ENCODE measurements at places on chromosomes 1 and 21.

GRCh38 chr1:59436637-59437036 is 139.7 kb downstream of the FGGY start:
- no peak for DNase-seq

- DNase-seq = no peak
Measured at GRCh38 chr1:18411820-18412641, 68.7 kb upstream of the KLHDC7A start.

GRCh38 chr1:166900987-166901386 is 24.9 kb upstream of the TADA1 start:
- DNase-seq = no peak

DNA sequence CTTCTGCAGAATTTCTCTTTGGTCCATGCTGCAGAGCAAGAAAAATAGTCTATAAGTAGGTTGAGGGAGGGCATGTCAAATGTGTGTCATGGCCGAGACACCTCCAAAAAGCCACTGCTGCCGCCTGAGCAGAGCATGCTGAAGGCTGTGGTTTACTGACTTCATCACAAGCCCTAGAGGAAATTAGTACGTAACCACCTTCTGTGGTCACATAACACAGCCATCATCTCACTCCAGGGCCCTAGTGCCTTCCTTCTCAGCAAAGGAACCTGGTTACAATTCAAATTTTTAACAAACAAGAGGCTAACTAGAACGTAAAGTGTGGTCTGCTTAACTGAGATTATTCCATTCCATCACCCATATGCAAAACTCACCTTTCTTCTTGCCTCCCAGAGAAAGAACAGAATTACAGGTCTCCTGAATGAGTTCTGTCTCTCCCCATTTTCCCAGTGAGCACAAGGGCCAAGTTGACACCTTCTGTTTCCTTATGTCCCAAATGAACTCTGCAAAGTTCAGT is at the start of gene PTPN22:
PTPN22 (minus strand) TSS at position 116 of the 517 bp plus-strand sequence.
- DNase-seq = peak; percentile 35

- DNase-seq = no peak
Measured at GRCh38 chr1:161200421-161200991, 1.7 kb upstream of the ADAMTS4 start.

- no peak for DNase-seq
Measured at GRCh38 chr1:156160000-156160742, 6.8 kb downstream of the SEMA4A start.

DNA sequence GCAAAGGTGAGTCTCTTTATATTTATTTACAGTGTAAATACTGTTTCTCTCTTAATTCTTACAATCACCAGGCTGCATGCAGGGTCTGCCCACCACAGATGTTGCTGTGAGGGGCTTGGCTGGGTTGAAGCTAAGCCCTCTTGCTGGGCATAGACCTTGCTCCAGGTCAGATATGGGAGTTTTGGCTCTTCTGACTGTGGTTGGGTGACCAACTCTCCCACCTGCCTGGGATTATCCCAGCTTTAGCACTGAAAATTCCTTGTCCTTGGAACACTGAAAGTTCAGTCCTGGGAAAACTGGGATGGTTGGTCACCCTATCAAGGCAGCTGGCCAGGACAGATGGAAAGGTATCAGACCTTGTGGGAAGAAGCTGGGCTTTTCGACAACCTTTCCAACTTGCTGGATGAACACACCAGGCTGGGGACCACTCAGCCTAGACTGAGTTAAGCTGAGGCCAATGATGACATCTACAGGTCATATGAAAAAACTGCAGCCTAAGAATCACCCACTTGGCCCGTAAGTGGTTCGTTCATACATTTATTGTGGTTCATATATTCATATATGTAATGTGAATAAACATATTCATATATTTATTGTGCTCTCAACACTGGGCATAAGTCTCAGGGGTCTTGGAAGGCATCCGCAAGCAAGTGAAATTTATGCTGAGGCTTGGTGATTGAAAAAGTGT is 26.6 kb upstream of the HPDL start:
- no peak for DNase-seq

GRCh38 chr21:44740742-44741141 is 29.4 kb upstream of the TSPEAR start:
- DNase-seq = no peak

GRCh38 chr1:221087919-221088318 is 208.7 kb downstream of the HLX start:
- no peak for DNase-seq

DNA sequence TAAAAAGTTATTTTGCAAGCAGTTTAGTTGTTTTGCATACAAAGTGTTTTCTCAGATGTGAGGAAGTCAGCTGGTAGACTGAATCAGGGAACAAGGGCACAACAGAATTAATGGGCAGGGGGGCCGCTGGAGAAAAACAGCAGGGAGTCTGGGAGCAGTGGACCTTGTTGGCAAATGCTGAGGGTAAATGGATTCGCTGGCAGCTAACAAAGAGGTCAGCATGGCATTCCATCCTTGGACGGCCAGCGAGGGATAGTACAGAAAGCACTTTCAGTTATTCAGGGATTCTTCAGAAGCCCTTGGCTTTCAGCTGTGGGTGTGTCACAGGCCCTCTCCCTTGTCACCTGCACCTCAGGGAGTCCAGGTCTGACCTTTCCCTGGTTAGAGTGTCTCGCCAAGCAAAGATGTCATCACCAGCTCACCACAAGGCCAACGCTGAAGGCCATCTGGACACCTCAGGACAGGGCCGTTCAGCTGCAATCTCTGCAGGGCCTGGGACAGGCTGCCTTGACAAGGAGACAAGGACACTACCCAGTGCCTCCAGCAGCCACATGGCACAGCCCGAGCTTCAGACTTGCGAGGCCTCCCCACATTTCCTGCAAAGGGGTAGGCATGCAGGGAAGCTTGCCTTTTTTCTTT is 90.4 kb downstream of the KCNN3 start:
- DNase-seq = no peak

GRCh38 chr1:99577313-99577712 is 68.6 kb upstream of the PALMD start:
- DNase-seq = no peak

- no peak for DNase-seq
Measured at GRCh38 chr1:64470665-64471217, 812 bp downstream of the CACHD1 start.

GRCh38 chr1:27588256-27589232 is 15.4 kb downstream of the AHDC1 start:
- no peak for DNase-seq

DNA sequence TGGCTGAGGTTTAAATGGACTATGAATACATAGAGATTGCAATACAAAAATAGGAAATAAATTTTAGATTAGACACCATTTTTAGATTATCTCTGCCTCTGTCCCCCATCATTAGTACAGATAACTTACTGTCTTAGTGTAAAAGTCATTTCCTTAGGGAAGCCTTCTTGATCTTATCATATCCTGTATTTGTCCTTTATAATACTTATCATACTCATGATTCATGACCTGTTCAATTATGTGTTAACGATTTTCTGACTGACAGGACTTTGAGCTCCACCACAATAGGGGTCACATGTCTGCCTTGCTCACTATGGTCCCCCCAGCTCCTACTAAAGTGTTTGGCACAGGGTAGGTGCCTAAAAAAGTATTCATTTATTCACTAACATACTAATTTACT is 14.6 kb downstream of the TEX38 start:
- no peak for DNase-seq

DNA sequence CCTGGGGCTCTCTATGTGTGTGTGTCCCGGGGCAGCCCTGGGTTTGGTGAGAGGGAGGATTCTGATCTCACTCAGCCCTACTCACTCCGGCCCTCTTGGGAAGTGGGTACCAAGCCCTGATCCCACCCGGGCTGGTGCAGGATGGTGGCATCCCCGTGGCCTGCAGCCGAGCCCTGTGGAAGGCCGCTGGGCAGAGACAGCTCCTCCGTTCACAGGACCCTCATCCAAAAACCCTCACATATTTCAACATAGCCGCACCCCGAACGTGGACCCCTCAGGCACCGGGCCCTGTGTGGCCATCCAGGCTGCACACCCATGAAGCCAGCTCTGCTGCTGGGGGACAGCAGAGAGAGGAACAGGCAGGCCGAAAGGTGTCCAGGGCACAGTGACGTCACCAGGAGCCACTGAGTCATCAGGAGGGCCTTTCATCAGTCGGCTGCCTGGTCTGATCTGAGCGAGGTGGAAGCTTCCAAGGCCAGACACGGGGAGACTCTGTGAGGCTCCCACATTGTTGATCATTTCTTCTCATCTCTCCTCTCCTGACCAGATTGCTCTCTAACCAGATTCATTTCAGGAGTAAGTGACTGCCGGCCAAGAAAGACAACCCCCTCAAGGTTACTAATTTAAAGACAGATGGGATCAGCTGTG is 16.2 kb upstream of the GPR157 start:
- no peak for DNase-seq

GRCh38 chr1:6779089-6779805 is 6.0 kb upstream of the CAMTA1 start:
- DNase-seq = no peak

DNA sequence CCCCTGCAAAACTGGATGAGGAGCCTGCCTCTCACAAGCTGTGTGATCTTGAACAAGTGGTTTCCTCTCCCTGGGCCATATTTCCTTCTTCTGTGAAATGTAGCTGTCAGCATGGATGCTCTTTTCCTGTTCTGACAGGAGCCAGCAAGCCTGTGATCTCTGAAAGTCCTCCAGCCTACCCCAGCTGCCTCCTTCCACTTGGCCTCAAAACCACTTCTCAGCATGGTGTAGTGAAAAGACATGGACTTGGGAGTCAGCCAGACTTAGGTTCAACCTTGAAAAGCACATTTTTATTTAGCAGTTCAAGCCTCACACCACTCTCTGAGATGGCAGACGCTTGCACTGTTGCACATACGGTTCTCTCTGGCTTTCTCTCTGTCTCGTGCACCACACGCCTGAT is 292.9 kb upstream of the DUSP10 start:
- no peak for DNase-seq

- no peak for DNase-seq
Measured at GRCh38 chr1:224497714-224498573, 63.3 kb upstream of the WDR26 start.

- no peak for DNase-seq
Measured at GRCh38 chr1:234975122-234975940, 153.3 kb downstream of the TOMM20 start.

- no peak for DNase-seq
Measured at GRCh38 chr1:5751833-5752745, 240.1 kb downstream of the NPHP4 start.

GRCh38 chr1:102742426-102742825 is 365.9 kb downstream of the COL11A1 start:
- no peak for DNase-seq

DNA sequence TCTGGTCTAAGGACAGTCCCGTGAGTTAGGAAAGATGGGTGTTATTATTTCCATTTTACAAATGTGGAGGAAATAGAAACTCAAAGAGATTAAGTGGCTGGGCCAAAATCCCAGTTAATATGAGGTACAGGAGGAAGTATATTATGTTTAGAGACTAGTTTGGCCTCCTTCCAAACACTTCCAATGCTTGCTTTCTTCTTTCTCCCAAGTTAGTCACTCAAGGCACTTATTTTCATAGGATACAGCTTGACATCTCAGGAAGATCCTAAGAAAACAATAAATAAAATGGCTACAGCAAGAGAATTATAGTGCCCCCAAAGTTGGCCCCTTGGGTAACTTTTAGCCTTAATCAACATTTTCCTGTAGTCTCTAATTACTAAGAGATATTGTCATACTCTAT is 47.5 kb upstream of the IPO9 start:
- no peak for DNase-seq

GRCh38 chr1:36641776-36642175 is 159.1 kb upstream of the CSF3R start:
- no peak for DNase-seq

GRCh38 chr21:44334329-44335030 is 4.7 kb downstream of the CFAP410 start:
- no peak for DNase-seq

- DNase-seq = no peak
Measured at GRCh38 chr1:23551849-23552248, 7.5 kb downstream of the ID3 start.

- DNase-seq = no peak
Measured at GRCh38 chr1:15958793-15959192, 17.1 kb downstream of the ZBTB17 start.

DNA sequence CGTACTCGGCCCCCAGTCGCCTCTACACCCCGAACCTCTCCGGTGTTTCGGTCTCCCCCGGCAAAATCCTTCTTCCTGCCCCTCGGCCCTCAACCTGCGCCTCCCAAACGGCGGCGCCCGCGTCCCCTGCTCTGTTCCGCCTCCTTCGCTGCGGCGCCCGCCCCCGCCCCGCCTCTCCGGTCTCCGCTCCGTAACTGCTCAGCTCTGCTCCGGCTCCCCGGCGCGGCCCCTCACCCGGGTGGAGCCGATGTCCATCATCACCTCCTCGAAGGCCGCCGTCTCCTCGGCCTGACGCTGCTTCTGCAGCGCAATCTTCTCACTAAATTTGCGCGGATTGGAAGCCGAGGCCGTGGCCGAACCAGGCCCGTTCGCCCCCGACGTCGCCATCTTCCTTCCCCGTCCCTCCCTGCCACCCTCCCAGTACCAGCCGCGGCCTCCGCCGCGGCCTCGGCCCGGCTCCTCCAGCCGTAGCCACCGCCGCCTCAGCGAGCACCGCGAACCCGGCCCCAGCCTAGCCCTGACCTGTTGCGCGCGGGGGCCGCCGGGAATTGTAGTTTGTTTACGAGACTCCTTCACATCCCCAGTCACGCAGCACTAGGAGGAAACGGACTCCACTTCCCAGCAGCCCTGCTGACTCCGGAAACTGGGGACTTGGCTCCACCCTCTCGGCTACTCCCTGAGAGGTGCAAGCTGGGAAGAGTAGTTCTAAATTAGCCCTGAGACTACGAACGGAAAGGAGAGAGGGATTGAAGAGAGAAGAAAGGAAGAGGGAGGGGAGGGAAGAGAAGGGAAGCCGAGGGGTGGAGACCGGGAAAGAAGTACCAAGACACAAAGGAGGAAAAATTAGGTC is at the start of gene CRTC2:
CRTC2 (minus strand) TSS at position 502 of the 850 bp plus-strand sequence; CDS start at position 387, 115 bp downstream.
- peak; percentile 79 for DNase-seq

- no peak for DNase-seq
Measured at GRCh38 chr1:41784531-41785274, 134.0 kb downstream of the HIVEP3 start.

GRCh38 chr1:4830707-4831106 is 176.3 kb downstream of the AJAP1 start:
- no peak for DNase-seq

- no peak for DNase-seq
Measured at GRCh38 chr1:7373876-7374562, 397.1 kb upstream of the VAMP3 start.

GRCh38 chr1:28066393-28067154 is 21.8 kb downstream of the EYA3 start:
- DNase-seq = no peak

GRCh38 chr1:30385246-30385995 is 338.0 kb downstream of the MATN1 start:
- no peak for DNase-seq

- DNase-seq = no peak
Measured at GRCh38 chr1:233114159-233114558, 163.7 kb downstream of the NTPCR start.

DNA sequence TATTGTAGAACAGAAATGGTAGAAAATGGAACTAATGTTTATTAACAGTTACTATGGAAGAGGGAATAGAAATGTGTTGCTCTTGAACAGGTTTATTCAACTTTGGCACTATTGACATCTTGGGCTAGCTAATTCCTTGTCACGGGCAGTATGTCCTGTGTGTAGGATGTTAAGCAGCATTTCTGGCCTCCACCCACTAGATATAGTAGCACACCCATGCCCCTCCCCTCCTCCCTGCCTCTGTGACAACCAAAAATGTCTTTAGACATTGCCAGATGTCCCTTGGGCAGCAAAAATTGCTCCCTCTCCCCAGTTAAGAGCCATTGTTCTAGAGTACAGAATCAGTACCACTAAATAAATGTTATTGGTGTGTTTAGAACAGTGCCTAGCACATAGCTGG is 91.4 kb upstream of the TPTE start:
- DNase-seq = no peak

GRCh38 chr1:159352436-159352835 is 50.3 kb downstream of the FCER1A start:
- no peak for DNase-seq

Measured in activated naive CD4-positive, alpha-beta T cell (primary cell).